Stimulated activated CD4-positive, alpha-beta T cell treated with anti-CD3 and anti-CD28 coated beads, TNF-alpha, amount 100 ng/mL, for 1 hour (primary cell): ENCODE measurements at places on chromosomes 5 and 9.

DNA sequence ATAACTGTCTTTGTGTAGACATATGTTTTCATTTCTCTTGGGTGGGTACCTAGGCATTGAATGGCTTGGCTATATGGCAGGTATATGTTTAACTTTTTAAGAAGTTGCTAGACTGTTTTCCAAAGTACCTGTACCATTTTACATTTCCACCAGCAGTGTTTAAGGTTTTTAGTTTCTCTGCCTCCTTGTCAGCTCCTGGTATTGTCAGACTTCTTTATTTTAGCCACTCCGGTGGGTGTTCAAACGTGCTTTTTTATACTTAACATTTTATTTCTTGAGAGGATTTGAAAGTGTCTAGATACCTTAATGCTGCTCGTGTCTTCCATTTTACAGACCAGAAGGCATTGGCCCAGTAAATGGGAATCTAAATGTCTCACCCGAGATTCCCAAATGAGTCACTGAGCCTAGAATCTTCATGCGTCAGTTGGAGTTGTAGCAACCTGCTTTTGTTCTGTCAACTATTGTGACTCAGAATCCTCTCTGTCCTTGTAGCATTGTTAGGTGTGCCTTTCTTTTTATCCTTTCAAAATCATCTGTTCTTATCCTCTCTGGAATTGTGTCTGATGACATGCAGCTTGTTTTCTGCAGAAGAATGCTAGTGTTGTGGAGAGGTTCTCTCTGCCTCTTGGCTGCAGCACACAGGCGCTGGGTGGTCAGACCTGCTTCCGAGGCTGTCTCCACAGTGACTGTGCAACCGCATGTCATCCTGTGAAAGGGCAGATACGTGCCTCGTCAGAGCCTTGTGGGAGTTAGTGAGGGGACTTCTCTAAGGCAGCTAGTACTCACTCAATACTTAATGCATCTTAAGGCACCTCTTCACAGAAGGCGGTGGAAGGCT is 291.8 kb downstream of the AOPEP start:
- no peak for DNase-seq

- DNase-seq: no peak
Observed at GRCh38 chr5:174397206-174397605, 327.2 kb upstream of the MSX2 start.

GRCh38 chr5:53116597-53116996 is 7.0 kb upstream of the MOCS2 start:
- no peak for DNase-seq

DNA sequence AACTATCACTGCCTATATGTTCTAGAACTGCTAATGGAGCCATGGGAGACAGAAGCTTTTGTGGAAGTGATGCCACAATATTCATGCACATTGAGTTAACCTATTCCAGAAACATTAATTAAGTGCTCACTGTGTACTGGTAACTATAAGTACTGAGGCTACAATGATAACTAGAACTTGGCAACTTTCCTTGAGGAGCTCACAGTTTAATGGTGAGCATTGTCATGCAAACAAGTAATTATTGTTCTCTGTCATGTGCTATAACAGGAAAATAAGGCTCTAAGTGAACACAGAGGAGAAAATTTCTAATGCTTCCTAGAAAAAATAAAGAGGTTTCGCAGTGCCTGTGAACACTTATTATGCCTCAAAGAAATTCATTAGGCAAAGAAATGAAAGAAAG is 142.2 kb downstream of the BAAT start:
- DNase-seq: no peak

- DNase-seq: no peak
Observed at GRCh38 chr5:143918961-143919360, 107.0 kb downstream of the HMHB1 start.

DNA sequence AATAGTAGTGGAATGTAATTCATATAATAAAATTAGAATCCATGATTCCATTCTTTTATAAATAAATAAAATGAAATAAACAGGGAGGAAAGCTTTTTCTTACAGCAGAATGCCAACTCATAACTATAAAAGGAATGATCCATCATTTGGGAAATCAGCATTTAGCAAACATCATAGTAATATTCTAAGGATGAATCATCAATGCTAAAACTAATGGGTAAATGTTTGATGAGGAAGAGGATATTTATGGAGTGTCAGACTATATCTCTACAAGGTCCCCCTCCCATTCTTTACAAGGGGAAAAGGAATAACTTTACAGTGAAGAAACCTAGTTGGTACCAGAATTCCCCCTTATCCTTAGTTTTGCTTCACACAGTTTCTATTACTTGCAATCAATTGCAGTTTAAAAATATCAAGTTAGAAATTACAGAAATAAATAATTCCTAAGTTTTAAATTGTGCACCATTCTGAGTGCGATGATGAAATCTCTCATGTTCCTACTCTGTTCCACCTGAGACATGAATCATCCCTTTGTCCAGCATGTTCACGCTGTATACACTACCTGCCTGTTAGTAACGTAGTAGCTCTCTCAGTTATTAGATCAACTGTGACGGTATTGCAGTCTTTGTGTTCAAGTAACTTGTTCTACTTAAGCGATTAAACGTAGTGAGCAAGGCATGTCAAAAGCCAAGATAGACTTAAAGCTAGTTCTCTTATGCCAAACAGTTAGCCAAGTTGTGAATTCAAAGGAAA is 14.2 kb upstream of the JAKMIP2 start:
- no peak for DNase-seq

- DNase-seq: no peak
Observed at GRCh38 chr5:132000677-132001453, 10.6 kb downstream of the ACSL6 start.

DNA sequence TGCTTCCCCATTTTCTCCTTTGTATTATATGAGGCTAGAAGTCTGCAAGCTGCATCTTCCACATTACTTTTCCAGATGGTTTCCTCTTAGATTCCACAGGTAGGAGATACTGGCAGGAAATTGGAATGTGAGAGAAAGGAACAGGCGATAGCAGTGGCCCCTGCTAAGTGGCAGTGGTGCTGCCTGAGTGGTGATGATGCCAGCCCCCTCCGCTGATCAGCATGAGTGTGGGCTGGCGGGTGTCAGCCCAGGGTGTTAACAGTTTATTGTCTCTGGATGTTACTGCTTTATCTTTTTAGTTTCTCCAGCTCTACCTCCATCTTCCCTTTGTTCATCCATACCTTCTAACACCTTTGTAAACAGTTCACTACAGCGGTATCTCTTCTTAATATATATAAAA is 13.2 kb downstream of the PDE8B start:
- no peak for DNase-seq

DNA sequence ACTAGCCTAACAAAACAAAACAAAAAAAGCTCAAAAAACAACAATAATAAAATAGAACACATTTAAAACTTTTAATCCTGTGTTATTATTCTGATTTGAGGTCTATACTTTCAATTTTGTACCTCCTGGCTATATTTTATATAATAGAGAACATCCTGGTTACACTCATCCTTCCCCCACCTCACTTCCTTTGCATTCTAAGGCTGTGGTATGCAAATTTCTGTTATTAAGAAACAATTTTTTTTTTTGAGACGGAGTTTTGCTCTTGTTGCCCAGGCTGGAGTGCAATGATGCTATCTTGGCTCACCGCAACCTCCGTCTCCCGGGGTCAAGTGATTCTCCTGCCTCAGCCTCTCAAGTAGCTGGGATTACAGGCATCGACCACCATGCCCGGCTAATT is 3.1 kb upstream of the RPL37 start:
- DNase-seq: no peak

DNA sequence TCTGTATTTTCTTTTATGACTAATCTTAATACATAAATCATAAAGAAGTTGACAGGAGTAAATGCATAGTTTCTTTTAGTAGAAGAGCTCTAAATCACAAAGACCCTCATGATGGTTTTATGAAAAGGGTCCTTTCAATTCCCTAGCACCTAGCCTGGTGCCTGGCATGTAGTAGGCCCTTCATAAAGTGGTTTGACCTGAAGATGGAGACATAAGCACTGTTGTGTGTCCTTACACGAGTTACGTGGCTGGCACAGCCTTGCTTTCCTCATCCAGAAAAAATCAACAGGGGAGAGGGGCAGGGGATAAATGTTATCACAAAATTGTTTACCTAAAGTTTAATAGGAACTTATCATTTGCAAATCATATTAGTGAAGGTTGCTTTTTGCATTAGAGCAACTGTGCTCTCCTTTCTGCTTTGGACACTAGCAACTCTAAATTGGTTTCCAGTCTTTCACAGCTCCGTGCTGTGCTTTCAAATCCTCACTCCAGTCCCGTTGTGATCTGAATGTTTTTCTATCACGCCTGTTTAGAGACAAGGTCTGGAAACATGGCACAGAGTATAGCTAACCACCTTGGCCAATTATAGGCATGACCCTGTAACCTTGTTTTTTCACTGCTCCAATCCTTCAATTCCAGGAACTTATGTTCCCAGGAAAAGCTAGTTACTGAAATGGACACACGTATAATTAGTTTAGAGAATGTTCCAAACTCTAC is 55.7 kb downstream of the ARL15 start:
- DNase-seq: no peak

- no peak for DNase-seq
Observed at GRCh38 chr9:79369676-79370075, 202.1 kb upstream of the TLE4 start.

GRCh38 chr5:131462454-131462853 is 172.6 kb downstream of the RAPGEF6 start:
- no peak for DNase-seq

- no peak for DNase-seq
Observed at GRCh38 chr9:85515021-85515420, 226.7 kb downstream of the AGTPBP1 start.

GRCh38 chr5:6261668-6262067 is 116.7 kb downstream of the MED10 start:
- DNase-seq: no peak

DNA sequence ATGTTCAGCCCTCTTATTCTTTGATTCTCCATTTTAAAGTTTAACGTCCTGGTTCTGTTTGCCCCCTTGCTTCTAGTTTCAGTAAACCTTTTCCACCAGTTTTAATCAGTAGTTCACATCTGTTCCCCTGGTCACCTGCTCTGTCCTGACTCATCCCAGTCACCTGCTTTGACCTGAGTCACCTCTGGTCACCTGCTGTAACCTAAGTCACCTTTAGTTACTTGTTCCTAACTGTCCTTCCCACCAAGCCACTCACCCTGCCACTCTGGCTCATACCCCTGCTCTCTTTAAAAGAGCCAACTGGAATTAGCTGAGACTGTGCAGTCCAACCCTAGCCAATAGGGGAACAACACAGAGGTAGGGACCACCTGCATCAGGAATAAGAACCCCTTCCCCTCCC is 43.0 kb downstream of the SEMA6A start:
- DNase-seq: no peak

DNA sequence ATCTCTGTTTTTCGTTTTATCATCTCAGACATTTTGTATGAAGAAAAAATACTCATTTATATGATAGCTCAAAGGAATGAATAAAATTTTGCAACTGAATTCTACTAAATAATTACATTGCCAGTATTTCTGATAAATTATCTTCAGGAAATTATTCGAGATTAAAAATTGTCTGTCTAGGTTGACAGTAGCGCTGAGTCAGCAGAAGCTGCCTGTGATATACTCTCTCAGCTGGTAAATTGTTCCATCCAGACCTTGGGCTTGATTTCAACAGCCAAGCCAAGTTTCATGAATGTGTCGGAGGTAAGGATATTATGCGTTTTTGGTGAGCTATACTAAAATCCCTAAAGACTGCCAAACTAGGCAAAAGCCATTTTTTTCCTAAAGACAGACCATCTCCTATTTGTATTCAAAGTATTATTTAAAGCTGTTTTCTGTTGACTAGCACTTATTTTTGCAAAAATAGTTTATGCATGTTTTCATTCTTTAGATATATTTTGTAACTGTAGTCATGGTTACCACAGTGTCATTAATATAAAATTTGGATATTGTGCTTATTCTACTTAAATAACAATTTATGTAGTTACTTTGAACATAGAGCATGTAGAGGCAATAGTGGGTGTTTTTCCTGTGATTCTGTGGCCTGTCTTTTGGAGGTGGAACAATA is 17.4 kb downstream of the LECT2 start:
- no peak for DNase-seq

GRCh38 chr9:121895358-121895757 is 197.8 kb downstream of the TTLL11 start:
- DNase-seq: no peak

GRCh38 chr5:119926301-119926700 is 296.9 kb downstream of the FAM170A start:
- no peak for DNase-seq

DNA sequence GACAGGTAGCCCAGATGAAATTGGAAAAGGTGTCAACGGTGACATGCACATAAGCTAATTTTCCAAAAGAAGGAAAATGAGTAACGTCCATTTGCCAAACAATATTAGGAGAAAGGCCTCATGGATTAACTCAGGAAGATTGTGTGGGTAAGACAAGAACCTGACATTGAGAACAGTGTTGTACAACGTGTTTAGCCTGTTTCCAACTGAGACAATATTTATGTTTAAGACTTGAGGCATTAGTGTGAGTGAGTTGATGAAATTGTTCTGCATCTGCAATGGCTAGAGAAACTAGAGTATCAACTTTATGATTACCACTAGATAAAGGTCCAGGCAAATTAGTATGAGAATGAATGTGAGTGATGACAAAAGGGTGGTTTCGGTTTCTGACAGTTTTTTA is 191.3 kb upstream of the RAI14 start:
- DNase-seq: no peak

DNA sequence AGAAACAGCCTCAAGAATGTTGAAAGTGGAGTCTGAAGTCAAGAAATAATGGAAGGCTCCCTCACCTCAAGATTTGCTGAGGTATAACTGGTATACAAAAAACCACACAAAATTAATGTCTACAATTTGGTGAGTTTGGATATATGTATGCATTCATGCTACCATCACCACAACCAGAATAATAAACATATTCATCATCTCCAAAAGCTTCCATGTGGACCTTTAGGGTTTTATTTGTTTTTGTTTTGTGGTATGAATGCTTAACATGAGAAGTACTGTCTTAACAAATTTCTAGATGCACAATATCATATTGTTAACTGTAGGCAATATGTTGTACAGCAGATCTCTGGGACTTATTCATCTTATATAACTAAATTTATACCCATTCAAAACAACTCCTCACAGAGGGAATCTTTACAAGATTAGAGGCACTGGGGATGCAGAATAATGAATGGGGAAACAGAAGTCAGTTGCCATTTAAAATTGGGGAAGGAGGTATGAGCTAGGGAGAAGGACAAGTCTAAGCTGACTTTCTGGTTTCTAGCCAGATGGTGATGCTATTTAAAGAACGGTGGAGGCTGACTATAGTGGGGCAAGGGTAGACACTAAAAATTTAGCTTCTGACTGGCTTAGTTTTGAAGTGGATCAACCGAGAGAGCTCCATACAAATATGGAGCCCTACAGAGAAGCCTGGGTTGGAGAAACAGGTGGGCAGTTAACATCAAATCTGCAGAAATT is 213.9 kb downstream of the BNC2 start:
- no peak for DNase-seq

DNA sequence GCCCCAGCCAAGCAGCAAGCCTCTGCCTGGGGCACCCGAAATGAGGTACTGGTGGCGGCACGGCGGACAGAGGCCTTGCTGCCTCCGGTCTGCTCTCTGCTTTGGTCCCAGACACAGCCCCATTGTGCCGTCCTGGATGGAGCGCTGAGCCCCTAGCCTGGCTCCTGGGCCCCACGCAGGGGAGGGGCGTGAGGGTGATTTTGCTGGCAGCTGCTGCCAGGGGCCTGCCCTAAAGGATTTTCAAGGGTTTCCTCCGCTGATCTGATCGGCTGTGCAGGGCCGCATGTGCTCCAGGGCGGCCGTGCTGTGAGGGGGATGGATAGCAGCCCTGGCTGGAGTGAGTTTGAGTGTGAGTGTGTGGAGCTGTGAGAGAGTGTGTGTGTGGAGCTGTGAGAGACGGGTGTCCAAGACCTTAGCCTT is 1.3 kb downstream of the GPSM1 start:
- DNase-seq: no peak

- no peak for DNase-seq
Observed at GRCh38 chr9:135579889-135580660, 18.5 kb downstream of the PAEP start.
